Stimulated activated naive CD8-positive, alpha-beta T cell treated with anti-CD3 and anti-CD28 coated beads, Interleukin-15, Interleukin-2, amounts not matched to agents 100 U/mL and 50 U/mL, for 24 hours (primary cell): ENCODE measurements at places on chromosomes 11 and 22.

DNA sequence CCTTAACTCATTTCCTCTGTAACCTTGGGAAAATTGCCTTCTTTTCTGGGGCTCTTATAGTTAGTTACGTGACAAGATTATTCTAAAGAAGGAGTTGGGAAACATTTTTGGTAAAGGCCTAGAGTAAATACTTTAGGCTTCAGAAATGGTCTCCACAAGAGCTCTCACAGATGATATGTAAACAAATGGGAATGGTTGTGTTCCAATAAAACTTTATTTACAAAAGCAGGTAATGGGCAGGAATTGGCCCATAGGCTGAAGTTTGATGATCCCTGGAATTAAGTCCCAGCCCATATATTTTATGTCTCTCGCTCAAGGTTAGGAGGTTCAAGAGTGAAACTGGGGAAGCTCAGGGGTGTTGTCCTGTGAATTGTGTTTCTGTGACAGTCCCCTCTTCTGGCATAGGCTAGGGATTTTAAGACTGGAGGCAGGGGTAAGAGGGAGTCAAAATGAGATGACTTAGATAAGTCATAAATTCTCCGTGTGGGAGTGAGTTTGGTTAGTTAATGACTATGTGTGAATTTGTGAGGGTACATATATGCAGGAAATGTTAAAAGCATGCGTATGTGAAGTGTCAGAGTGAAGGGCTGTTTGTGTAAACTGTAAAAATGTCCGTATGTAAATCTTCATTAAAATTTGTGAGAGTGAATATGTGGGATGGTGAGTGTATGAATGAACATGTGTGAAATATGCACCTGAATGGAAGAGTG is 7.4 kb upstream of the OR52B4 start:
- no peak for DNase-seq

DNA sequence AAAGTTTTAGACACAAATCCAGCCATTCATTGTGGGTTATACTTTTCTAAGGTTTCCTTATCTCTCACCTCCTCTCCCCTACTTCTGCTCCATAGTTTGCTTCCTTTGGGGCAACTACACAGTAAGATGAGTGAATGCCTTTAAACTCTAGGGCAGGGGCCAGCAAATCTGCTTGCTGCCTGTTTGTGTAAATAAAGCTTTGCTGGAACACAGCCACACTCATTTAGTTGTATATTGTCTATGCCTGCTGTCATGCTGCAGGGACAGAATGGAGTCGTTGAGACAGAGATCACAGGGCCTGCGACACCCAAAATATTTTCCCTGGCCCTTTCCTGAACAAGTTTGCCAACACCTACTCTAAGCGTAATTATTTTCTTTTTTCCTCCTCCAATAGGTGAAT is 58.7 kb downstream of the TECTA start:
- no peak for DNase-seq

GRCh38 chr11:70901951-70902521 is 350.3 kb downstream of the SHANK2 start:
- DNase-seq: no peak

GRCh38 chr11:120771551-120772060 is 252.3 kb upstream of the TBCEL start:
- no peak for DNase-seq

DNA sequence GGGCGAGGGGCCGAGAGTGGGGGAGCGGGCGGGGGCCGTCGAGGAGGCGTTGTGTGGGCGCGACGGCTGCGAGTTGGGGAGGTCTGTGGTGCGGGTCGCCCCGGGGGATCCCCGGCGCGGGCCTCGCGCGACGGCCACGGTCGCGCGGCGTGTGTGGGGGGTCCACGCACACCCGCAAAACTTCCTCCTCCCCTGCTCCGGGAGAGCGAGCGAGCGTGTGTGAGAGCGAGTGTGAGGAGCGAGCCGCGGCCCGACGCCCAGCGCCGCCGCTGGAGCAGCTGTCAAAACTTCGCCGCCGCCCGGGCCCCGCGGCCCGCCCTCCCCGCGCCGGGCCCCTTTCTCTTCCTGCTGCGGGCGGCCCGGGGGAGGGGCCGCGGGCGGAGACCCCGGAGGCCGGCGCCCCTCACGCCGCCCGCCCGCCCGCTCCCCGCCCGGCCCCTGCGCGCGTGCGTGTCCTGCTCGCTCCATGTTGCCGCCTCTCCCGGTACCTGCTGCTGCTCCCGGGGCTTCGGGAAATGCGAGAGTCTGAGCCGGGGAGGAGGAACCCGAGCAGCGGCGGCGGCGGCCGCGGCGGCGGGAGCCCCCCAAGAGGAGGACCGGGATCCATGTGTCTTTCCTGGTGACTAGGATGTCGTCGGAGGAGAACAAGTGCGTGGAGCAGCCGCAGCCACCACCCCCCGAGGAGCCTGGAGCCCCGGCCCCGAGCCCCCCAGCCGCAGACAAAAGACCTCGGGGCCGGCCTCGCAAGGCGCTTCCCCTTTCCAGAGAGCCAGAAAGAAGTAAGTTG is 9.0 kb upstream of the CCT8L2 start:
- peak; percentile 12 for DNase-seq

DNA sequence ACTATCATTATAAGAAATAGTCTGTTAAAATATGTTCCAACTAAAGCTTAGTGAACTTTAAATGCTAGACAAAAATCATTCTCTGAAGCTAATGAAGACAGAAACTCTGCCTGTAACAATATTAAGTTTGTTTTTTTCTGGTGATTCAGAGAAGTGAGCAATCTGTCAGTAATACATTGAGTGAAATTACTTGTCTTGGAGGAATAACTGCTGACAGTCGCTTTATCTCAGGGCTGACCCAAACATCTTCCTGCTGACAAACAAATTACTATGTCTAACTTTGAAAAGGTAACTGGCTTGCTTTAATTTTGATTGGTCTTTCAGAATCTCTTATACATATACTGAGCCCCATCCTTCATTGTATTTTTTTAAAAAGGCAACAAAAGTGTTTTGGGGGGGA is 264.5 kb downstream of the SOX6 start:
- no peak for DNase-seq

DNA sequence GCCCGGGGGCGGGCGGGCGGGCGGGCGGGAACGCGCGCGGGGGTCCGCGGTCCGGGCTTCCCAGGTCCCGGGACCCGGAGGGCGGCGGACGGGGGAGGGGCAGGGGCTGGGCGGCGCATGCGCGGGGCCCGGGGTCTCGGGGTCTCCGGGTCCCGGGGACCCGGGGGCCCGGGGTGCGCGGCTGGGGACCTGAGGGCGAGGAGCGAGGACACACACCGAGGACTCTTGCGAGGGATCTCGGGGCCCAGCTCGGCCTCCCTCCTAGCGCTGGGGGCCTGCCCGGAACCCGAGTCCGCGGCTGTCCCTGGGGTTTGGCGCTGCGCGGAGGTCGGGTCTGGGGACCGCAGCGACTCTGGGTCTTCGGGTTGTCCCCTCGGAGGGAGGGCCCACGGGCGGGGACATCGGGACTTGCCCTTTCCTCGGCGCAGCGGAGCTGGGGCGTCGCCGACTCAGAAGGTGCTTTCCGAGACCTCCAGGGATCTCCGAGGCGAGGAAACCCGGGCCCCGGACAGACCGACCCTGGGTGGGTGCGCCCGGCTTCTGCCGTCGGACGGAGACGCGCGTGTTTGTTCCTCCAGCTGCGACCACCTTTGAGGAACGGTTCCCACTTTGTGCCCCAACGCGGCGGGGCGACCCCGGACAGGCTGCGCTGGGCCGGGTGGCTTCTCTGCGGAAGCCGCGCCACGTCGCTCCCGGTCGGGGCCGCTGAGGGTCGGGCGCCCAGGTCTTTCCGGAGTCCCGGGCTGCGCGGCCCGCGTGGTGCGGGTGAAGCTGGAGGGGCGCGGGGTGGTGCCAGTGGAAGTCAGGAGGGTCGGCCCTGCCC is 540 bp downstream of the PPARA start:
- peak; percentile 74 for DNase-seq

DNA sequence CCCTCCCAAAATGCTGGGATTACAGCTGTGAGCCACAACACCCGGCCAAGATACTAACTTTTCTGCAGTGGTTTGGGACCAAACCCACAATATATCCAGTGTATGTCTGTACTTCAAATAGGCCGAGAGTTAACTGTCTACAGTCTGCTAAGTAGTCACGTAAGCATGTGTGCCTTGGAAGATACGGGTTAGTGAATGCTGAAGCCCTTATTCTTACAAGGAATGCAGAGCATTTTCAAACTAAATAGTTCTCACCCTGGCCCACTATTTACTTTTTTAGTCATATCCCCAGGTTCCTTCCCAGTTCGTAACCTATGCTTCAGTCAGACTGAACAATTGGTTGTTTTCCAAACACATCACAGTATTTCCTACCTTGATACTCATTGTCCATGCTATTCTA is 176.0 kb downstream of the WNT11 start:
- DNase-seq: no peak

DNA sequence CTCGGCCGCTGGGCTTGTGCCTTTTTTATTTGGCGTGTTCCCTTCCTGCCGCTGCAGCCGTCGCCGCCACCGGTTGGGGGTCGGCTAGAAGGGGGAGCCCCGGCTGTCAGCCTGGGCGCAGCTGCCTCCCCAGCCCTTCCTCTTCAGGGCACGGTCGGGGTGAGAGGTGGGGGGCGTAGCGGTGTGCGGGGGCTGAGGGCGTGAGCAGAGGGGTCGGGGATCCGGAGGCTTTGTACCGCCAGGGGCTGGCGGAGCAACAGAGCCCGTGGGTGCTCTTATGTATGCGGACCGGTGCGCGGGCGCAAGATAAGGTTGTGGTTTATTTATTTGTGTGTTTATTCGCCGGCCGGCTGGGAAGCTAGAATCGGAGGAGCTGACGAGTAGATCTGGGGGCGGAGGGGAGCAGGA is 477 bp downstream of the ZBTB16 start:
- peak; percentile 41 for DNase-seq

GRCh38 chr11:24585192-24585591 is 88.3 kb downstream of the LUZP2 start:
- no peak for DNase-seq

- DNase-seq: no peak
Observed at GRCh38 chr11:11424688-11425087, 71.6 kb upstream of the CSNK2A3 start.

DNA sequence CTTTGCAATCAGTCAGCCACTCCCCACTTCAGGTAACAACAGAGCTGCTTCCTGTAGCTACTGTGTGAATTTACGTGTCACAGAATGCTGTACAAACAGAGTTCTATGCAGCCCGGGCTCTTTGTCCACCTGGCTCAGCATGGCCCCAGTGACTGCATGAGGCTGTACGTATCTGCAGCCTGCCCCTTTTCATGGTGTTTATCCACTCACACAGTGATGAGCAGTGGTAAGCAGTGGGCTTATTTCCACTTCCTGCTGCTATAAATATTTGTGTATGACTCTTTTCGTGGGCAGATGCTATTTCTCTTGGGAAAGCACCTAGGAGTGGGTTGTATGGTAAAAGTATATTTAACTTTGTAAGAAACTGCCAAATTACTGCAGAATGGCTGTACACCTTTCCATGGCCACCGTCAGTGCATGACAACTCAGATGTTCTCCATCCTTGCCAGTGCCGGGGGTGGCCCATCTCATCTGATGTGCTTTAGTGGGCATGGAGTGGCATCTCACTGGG is 43.3 kb downstream of the MYEOV start:
- DNase-seq: peak; percentile 52

GRCh38 chr22:27183474-27183873 is 526.1 kb downstream of the MIAT start:
- DNase-seq: no peak

GRCh38 chr11:105315287-105315686 is 175.7 kb upstream of the CARD18 start:
- DNase-seq: no peak

DNA sequence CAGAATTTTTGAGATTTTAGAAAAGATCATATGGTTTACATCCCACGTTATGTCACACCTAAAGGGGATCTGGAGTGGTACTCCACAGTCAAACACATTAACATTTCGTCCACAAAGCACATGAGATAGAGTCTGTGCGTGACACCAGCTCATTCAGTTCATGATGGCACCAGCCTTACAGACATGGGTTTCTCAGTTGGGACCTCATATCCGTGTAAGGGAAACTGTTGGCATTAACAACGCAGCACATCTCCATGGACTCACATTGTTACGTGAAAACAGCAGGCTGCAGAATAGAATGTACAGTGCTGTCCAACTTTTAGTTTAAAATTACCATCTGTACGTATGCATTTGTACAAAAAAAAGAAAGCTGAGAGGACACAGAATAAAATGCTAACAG is 14.0 kb downstream of the RIC8A start:
- DNase-seq: no peak

DNA sequence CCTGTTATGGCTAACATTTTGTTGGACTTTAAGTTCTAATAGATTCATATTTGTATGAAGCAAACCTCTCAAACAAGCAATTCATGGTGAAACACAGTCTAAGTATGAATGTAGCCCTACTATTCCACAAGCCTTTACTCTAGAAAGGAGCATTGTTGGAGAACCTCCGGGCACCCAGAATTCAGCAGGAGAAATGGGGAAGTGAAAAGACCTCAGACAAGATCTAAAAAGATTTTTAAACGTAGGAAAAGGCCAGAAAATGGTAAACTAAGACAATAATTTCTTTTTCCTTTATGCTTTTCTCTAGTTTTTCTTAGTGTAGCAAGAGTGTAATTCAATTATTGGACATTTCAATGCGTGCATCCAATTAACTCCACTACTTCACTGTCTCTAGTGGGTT is 426.4 kb downstream of the INSC start:
- DNase-seq: no peak

- DNase-seq: no peak
Observed at GRCh38 chr11:27699242-27699925, 871 bp downstream of the BDNF start.

- no peak for DNase-seq
Observed at GRCh38 chr11:1109101-1109917, 34.6 kb downstream of the MUC2 start.

DNA sequence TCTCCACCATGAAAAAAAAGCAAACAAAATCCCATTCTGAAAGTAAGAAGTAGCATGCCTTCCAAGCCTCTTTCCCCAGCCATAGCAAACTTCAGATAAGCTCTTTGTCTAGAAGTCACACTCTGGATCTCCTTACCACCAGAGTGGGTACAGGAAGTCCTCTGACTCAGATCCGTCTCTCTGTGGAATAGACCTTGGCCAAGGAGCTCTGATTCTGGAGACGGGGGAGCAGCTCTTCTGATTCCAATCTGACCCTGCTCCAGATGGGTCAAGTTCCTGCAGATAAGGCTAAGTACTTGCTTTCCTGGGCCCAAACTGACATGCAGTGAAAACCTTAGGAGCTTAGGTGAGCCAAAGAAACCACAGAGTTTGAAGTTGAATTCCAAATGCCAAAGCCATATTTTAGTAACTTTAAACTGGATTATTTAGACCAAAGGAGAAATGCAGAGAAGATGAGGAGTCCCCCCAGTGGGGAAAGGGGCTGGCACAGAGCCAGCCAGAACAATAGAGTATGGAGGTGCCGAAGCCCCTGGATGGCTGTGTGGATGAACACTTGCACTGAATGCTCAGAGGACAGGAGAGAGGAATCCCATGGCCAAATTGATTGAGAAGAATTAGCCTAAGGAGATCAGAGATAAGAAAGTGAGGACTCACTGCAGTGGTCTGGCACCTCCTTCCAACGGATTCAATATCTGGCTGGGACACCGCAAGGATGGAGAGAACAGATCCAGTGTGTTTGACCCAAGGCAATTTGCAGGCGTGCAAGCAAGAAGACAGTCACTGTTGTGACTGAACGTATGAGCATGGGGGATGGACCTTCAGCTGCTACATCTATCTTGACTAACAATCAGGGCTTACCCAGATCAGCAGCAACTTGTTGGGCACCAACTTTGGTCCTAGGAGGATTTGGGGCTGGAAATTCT is 54.9 kb downstream of the ENDOD1 start:
- DNase-seq: no peak

- no peak for DNase-seq
Observed at GRCh38 chr11:17747131-17747955, 12.8 kb downstream of the KCNC1 start.
